SJSA1 (cell line): ENCODE measurements at places on chromosomes 7 and 10. TPM values are rescaled to one million over a fixed set of nuclear protein-coding genes. Genes with fewer than 3 reads are reported as not detected.

DNA sequence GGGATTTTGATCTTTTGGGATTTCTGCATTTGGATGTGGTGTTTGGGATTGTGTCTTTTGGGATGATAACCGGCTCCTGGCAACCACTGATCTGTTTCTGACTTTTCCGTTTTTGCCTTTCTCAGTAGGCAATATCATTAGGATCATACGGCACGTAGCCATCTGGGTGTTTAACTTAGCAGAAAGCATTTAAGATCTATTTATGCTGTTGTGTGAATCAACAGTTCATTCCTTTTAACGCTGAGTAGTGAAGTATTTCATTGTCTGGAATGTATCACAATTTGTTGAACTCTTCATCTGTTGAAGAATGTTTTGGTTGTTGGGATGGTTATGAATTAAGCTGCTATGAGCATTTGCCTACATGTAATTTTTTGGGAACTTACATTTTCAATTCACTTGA lies 459.6 kb downstream of the SDK1 start:
- DNase-seq = no peak

DNA sequence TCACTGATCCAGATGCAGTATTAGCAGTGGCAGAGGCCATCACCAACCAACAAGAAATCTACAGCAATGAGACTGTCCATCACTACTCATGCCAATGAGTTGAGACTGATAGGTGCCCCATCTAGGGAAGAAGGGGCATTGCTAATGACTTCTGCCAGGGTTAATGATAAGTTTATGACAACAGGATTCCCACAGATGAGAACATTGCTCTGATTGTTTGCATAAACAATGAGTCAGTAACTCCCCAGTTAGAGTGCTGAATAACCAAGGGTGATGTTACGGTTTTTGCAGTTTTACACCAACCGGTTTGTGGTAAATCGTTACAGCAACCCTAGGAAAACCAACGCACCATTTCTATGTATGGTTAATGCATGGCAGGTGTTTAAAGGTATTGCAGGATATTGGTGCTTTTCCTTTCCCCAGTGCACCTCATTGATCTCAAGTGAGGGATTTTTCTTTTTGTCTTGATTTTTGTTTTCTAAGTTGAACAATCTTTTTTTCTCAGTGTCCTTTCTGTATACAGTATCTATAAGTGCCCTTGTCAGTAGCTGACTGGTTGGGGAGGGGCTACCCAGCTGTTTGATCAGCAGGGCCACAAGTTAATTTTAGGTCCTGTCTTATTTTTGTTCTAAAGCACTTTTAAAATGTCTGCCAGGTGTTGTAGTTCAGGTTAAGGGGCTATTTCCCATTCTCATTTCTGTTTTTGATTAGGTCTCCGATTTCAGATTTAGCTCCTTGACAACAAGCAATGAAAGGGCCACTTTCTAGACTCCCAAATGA lies 3.9 kb upstream of the CSGALNACT2 start:
- DNase-seq = no peak

GRCh38 chr7:65722361-65722792 lies 150.5 kb upstream of the VKORC1L1 start:
- DNase-seq = peak; percentile 24

GRCh38 chr7:75861636-75862035 lies 17.2 kb upstream of the RHBDD2 start:
- no peak for DNase-seq

- no peak for DNase-seq
These were observed 272.6 kb downstream of the ELMO1 start for GRCh38 chr7:37176079-37176478.

DNA sequence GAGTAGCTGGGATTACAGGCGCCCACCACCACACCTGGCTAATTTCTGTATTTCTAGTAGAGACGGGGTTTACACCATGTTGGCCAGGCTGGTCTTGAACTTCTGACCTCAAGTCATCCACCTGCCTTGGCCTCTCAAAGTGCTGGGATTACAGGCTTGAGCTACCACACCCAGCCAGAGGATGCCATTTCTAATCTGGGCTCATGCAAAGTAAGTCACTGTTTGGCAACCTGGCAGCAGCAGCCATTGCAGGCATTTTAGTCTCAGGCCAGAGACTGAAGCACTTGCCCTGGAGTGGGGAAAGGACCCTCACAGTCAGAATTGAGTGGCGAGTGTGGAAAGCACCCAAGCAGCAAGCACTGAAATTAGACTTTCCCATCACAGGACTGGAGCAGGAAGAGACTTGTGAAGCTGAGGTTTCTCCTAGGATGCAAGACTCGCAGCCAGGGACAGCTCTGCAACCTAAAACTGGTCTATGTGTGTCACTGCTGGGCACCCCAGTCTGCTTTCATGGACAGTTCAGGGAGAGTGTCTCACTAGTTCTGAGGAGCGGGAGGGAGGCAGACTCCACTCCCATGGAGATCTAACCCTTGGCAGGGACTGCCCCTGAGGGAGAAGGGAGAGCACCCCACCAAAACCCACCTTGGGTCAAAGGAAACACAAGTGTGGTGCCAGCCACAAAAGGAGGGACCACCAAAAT lies 27.6 kb downstream of the SNX13 start:
- DNase-seq = no peak

- no peak for DNase-seq
These were observed 56.1 kb downstream of the ZNF783 start for GRCh38 chr7:149317986-149318672.

- peak; percentile 28 for DNase-seq
These were observed 3.5 kb upstream of the GRID1 start for GRCh38 chr10:86370006-86370585.

GRCh38 chr7:2943851-2944601 lies 99.6 kb downstream of the CARD11 start:
- DNase-seq = no peak

DNA sequence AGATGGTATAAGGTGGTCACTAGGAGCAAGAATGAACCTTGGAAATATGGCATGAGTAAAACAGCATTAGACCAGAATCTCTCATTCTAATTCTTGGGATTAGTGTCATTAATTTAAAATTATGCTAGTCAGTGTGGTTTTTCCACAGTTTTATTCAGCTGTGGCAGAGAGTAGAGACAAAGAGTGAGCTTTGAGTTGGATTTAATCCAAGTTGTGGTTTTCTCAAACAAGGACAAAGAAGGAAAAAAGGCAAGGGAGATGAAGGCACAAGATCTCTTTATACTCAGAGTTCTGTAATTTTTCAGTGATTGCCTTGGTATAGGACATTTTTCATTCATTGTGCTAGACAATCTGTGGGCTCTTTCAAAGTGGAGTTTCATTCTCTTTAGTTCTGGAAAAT lies 28.2 kb upstream of the AKAP9 start:
- DNase-seq = peak; percentile 31

DNA sequence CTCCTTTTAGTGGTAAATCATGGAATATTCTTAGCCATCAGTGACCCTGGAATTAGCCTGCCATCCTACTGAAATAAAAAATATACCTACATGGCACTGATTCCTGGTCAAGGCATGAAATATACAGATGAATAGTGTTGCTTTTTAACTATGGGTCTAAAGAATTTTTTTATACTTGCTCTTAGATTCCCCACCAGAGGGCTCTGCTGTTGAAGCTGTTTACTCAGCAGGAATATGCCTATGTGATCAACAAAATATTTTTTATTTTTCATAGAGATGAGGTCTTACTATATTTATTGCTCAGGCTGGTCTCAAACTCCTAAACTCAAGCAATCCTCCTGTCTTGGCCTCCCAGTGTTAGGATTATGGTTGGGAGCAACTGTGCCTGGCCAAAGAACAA lies 13.5 kb downstream of the ZC3HC1 start:
- DNase-seq = no peak

- DNase-seq = no peak
These were observed 80.4 kb upstream of the MALRD1 start for GRCh38 chr10:18968159-18968558.

- DNase-seq = no peak
These were observed 7.2 kb downstream of the NFE2L3 start for GRCh38 chr7:26159243-26159642.

DNA sequence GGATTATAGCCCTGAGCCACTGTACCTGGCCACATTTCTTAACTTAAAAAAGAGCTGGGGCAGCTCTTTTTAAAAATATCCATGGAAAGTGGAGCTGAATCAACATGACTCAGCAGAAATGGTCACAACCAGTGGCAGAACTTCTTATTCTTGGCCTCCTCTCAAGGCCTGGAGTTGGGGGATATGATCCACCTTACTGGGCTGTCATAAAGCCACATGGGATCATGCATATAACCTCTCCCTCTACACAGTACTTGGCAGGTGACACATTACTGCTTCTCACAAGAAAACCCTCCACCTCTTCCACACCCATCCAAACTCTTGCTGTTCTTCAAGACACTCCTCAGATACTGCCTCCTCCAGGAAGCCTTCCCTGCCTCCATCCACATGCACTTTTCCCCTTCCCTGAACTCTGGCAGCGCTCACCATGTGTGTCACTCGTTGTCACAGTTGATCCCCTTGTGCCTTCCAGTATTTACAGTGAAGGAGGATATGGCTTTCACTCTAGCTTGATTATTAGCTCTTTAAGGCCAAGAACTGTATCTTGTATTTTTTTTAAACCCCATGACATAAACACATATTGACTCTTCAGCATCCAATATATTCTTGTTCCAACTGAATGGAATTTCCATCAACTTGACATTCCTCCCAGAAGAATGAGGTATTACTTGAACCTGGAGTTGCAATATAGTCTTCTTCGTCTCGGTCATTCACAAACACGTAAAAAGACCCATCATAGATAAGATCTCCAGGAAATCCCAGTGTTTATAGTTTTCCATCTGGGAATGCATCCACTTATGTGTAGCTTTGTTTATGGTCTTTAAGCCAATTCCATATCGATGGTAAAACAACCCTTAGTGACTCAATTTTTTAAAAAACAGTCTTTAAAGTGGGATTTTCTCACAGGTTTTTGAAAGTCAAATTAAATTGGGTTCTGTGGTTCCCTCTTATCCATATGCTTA lies 85.5 kb downstream of the TBXAS1 start:
- no peak for DNase-seq

Gene PRSS1
- not detected in 2 replicates for total RNA-seq

Gene ZCCHC24
- 9.2 and 10.4 TPM in 2 replicates for total RNA-seq
